Uterus (tissue), 4 donors: ENCODE measurements at places on chromosomes 3 and 15. TPM values are rescaled to one million over a fixed set of nuclear protein-coding genes. Genes with fewer than 3 reads are reported as not detected.

GRCh38 chr3:54305409-54306099, 183.2 kb downstream of the CACNA2D3 start:
- no peaks in the 10 kb centered on the region for H3K27me3 ChIP-seq
- H3K36me3 ChIP-seq: no peaks in the 10 kb centered on the region
- H3K27ac ChIP-seq: no peak overlapping the region

DNA sequence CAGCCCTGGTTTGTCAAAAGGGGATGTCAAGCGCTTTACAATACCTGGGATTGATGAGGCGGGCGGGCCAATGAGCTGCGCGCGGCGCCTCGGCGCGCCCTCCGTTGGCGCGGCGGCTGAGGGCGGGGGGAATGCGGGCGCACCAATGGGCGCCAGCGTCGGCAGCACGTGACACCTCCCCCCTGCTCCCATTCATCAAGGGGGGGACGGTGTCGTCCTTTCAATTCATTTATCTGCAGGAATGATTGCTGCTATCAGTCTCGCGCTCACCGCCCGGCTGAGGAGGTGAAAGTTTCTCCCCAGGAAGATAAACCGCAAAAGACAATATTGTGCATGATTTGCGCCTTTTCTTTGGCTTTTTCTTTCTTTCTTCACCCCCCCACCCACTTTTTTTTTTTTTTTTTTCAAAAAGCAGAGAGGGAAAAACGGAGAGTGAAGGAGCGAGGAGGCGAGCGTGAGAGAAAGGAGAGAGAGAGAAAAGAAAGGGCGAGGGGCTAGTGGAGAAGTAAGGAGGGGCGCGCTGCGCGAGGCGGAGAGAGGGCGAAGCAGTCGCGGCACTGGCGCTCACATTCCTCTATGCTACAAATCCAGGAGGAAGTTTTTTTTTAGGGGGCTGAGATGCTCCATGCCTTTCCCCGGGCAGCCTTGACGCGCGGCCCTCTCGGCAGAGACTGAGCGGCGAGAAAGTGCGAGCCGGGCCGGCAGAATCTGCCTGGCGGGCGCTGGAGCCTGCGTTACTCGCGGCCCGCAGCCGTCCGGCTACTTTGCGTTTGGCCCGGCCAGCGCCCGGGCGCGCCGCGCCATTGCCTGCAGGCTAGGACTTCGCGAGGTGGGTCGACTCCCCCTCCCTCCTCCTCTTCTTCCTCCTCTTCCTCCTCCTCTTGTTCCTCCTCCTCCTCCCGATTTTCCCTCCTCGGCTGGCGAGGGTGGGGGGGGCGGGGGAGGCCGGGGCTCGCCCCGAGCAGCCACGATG, at the start of gene ZIC1:
Gene ZIC1, plus strand, starts transcription at position 223 of the 973 bp plus-strand sequence. Its CDS starts 748 bp downstream, at position 971.
- no peak within 1 kb of the TSS for H3K27ac ChIP-seq
- DNase-seq: no peak
- H3K27me3 ChIP-seq: peaks cover 34% of the 10 kb centered on the region
- H3K4me3 ChIP-seq: no peak within 1 kb of the TSS
- no peaks in the 10 kb centered on the region for H3K36me3 ChIP-seq

- H3K4me1 ChIP-seq: no peaks in the 10 kb centered on the region
- H3K36me3 ChIP-seq: no peaks in the 10 kb centered on the region
- H3K27ac ChIP-seq: no peak overlapping the region
- DNase-seq: no peak
- no peak overlapping the region for H3K4me3 ChIP-seq
- no peaks in the 10 kb centered on the region for H3K27me3 ChIP-seq
Observed at GRCh38 chr15:20409247-20409646, 132.4 kb downstream of the GOLGA6L6 start.

GRCh38 chr3:111681661-111682426, 86.7 kb upstream of the ZBED2 start:
- H3K27ac ChIP-seq: no peak overlapping the region
- no peak for DNase-seq
- H3K36me3 ChIP-seq: no peaks in the 10 kb centered on the region
- H3K4me3 ChIP-seq: no peak overlapping the region
- H3K4me1 ChIP-seq: no peaks in the 10 kb centered on the region

GRCh38 chr3:123412811-123413604, 35.9 kb downstream of the ADCY5 start:
- peak overlapping the region; percentile 88 for H3K27ac ChIP-seq
- H3K36me3 ChIP-seq: no peaks in the 10 kb centered on the region
- H3K27me3 ChIP-seq: no peaks in the 10 kb centered on the region
- H3K4me1 ChIP-seq: no peaks in the 10 kb centered on the region
- peak; percentile 69 for DNase-seq

DNA sequence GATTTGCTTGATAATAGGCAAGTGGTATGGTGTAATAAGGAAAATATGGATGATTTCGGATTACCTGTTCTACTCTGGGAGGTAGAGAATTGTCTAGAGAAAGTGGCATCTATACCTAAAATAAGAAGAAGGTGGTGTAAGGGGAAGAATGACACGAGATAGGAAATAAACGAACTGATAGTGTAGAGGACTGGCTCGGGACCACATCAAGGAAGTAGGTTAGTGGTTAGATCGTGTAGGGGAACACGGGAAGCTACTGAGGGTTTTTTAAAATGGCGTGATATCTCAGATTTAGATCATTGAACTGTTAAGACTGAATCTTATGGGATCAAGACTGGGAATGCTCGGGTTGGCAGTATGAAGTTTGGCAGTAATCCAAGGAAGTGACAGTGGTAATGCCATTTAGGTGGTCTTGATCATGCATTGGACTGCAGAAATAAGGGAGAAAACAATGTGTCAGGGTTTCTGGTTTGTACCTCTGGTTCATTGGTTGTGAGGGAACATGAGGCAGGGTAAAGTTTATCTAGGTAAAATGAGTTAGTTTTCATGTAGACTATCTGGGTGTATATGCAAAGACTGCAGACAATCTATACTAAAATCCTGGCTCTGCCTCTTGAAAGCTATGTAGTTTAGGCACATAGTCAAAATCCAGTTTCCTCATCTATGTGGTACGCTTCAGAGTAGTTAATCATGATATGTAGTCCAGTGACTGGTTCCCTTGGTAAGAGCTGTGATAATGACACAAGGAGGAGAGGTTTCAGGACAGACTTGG, 7.4 kb downstream of the RPL14 start:
- H3K4me3 ChIP-seq: no peak overlapping the region
- H3K27ac ChIP-seq: no peak overlapping the region
- H3K36me3 ChIP-seq: no peaks in the 10 kb centered on the region
- no peaks in the 10 kb centered on the region for H3K27me3 ChIP-seq
- peaks cover 2% of the 10 kb centered on the region for H3K4me1 ChIP-seq

The C3orf20 gene
- total RNA-seq: not detected

The USF3 gene
- total RNA-seq: 14.2 TPM

The DAZL gene
- not detected for total RNA-seq

The GNAT1 gene
- total RNA-seq: not detected

The COLQ gene
- 4.7 TPM for total RNA-seq
